ENCODE measurements at places on chromosomes 2 and 18.

DNA sequence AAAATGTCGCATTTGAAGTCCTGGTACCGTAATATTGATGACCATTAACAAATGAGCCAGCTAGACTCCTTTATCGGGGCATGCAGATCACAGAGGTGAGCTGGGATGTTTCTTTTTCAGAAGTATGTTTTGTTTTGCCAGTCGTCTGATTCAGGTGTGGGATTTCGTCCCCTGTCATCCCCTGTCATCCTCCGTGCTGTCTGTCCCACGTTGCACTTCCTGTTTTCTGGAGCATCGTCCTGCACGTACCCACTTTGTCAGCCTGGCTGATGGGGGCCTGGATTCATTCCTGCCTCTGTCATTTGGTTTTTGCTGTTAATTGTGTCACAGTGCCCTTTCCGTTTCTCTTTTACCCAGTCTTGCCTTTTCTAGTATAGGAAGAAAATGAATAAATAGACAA, 72.8 kb downstream of the ASAP2 start:
- no peak for DNase-seq

DNA sequence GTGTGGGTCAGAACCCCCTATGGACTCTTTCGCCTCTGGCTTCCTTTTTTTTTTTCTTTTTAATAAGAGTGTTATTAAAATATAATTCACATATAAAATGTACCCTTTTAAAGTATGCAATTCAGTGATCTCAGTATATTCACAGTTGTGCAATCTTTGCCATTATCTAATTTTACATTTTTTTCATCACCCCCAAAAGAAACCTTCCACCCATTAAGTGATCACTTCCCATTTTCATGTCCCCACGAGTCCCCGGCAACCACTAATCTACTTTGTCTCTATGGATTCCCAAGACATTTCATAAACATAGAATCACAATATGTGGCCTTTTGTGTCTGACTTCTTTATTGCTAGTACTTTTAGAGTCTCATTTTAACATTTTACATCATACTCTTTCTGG, 38.7 kb upstream of the ANXA4 start:
- peak; percentile 27 for DNase-seq

- DNase-seq: no peak
Observed at GRCh38 chr2:79860228-79861058, 347.6 kb downstream of the CTNNA2 start.

GRCh38 chr2:63977904-63978303, 41.3 kb downstream of the VPS54 start:
- no peak for DNase-seq

GRCh38 chr2:109663721-109664120, 49.6 kb downstream of the SOWAHC start:
- DNase-seq: no peak

GRCh38 chr18:61589724-61590065, 256.5 kb downstream of the CDH20 start:
- no peak for DNase-seq

DNA sequence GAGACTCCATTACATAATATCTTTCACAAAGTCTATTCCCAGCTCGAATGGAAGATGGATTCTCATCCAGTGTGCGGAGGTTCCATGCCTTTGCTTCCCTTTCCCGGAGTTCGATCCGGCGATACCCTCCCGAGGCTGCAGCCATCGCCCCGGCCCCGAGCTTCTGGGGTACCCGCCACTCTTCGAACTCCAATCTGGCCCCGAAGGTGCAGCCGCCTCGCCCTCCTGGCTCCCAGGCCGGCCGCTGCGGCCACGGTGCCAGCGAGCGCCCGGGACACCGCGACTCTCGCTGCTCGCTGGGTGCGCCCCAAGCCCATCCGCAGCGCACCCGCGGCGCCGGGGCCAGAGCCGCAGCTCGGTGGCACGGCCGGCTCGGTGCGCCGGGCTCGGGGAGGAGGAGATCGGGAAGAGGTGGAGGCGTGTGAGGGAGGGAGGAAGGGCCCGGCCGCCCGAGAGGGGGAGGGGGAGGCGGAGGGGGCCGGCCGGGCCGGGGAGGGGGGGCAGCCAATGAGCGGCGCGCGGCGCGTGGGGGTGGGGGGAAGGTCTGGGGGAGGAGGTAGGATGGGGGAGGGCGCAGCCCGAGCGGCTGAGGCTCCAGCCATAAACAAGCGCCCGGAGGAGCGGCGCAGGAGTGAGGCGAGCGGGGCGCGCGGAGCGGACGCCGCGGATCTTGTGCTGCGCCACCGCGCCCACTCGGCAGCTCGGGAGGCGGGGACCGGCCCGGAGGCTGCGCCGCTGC, at the start of gene CRIM1:
Gene CRIM1, plus strand, starts transcription at position 628 of the 739 bp plus-strand sequence. CDS start 515 bp downstream, outside the sequence.
- no peak for DNase-seq

DNA sequence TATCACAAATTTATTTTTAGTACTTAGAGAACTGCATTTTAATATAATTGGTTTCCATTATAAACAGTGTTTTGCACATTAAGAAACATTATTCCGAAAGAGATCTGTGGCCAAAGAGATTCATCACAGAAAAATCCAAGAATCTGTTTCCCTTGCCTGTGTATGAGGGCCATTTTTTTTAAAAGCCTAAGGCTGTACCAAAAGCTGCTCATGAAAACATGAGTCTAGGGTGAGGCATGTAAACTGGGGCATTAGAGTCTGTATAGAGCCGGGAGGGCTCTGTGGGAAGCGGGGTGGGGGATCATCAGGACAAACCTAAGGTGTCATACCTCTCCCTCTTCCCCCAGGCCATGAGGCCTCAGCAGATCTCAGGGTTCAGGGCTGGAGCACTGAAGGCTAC, 223.8 kb downstream of the FBXO15 start:
- no peak for DNase-seq

DNA sequence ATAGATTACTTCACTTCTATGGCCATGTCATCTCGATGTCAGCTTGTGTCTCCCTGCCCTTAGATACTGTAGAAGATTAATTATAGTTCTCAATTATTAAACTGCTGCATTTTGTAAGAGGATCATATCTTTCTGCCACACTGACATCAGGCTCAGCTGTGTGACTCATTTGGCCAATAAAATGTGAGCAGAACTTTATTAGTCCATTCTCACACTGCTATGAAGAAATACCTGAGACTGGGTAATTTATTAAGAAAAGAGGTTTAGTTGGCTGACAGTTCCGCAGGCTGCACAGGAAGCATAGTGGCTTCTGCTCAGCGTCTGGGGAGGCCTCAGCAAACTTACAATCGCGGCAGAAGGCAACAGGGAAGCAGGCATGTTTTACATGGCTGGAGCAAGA, 290.4 kb downstream of the RAD51AP2 start:
- no peak for DNase-seq

- no peak for DNase-seq
Observed at GRCh38 chr2:240462073-240462706, 26.7 kb downstream of the GPC1 start.

DNA sequence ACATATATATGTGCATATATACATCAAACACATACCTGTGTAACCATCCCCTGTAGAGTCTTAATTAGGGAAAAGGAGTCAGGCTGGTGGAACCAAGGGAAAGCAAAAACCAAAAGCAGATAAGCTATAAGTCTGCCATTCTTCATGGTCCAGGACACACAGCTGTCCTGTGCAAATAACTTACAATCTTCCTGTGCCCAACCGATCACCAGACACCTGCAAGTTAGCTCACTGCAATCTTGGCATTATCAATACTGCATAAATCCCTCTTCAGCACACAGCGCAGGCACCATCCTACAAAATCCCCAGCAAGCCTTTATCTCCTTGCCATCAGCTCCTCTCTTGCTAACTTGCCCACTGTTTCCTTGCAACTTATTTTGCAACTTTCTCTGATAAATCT, 60.8 kb upstream of the DYNAP start:
- DNase-seq: no peak

DNA sequence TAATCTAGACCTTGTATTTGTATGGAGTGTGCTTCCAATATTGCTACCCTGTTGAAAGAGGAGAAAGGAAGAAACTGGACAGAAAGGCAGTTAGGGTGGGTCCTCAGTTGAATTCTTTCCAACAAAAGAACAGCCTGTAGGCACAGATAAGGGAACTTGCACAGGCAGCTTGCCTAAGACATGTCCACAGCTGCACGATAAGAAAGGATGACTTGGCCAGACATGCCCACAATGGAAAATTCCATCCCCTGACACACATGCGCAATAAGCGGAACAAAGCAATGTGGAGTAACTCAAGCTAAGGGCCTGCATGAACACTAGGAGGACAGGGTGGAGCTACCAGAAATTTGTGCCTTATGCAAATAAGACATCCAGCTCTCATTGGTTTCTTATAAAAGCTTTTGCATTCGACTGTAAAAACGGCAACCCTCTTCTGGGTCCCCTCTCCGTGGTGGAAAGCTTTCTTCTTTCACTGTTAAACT, 1084.7 kb upstream of the NXPH2 start:
- no peak for DNase-seq

- DNase-seq: no peak
Observed at GRCh38 chr2:101012706-101013181, 10.7 kb downstream of the RPL31 start.

- DNase-seq: no peak
Observed at GRCh38 chr2:126913881-126914615, 15.4 kb downstream of the TEX51 start.

DNA sequence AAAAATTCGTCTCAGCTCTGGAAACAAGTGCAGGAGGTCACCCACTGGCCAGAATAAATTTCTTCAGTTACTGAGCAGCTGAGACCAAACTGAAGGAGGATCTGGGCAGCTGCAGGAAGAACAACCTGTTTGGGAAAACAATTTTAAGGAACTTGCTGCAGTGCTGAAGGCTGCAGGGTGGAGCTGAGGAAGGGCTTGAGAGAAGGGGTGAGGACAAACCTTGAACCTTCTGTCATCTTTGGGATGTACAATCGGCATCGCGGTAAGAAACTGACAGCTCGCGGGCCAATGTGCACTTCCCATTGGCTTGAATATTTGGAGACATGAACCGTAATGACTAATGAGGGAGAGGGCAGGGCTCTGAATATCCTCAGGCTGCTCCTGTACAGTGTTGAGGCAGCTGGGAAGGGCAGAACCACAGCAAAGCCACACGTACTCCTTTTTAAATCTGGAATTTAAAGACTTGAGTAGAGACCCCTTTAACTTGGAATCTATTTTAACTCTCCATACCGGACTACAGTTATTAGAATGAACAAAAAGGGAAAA, 90.3 kb downstream of the TACR1 start:
- DNase-seq: no peak

DNA sequence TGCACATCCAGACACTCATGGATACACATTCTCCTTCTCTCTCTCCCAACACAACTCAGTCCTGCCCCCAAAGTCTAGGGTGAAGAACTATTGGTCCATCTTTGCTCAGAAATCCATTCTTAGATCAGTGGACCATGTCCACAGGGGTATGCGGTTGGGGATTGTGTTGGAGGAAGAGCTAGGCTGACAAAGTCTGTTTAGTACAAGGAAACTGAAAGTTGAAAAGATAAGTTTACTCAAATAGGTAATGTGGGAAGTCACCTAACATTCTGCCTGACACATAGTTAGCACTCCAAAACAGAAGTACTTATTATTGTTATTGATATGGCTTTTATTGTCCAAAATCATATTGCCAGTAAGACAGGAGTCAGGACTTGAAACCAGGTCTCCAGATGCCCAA, 55.9 kb downstream of the ALK start:
- no peak for DNase-seq

DNA sequence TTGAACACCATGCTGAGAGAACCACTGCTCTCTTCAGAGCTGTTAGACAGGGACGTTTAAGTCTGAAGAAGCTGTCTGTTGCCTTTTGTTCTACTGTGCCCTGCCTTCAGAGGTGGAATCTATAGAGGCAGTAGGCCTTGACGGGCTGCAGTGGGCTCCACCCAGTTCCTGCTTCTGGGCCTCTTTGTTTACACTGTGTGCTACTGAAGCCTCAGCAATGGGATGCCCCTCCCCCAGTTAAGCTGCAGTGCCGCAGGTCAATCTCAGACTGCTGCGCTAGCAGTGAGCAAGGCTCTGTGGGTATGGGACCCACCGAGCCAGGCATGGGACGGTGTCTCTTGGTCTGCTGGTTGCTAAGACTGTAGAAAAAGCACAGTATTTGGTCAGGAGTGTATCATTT, 162.3 kb upstream of the NXPH2 start:
- DNase-seq: no peak

DNA sequence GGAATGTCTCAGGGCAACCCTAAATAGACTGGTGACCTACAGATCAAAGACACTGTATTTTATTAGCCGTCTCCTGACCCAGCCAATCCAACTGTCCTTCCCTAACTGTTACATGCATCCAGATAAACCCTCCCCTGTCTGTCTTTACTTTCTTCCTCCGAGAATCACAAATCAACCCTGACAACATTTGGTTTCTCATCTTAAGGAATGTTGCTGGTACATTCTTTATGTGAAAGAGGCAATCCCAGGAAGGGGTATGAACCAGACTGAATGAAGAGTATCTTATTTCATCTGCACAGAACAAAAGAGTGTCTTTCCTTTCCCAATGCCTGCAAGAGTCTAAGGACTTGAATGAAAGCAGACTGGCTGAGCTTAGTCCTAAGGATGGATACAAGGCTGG, 113.9 kb upstream of the LTBP1 start:
- no peak for DNase-seq

Data from bone marrow (tissue), 2 donors.